ENCODE measurements at places on chromosomes 4 and X.

GRCh38 chrX:83416273-83416672, 91.8 kb upstream of the POU3F4 start:
- DNase-seq = no peak

- DNase-seq = no peak
Measured at GRCh38 chrX:115363372-115363771, 73.9 kb downstream of the LUZP4 start.

DNA sequence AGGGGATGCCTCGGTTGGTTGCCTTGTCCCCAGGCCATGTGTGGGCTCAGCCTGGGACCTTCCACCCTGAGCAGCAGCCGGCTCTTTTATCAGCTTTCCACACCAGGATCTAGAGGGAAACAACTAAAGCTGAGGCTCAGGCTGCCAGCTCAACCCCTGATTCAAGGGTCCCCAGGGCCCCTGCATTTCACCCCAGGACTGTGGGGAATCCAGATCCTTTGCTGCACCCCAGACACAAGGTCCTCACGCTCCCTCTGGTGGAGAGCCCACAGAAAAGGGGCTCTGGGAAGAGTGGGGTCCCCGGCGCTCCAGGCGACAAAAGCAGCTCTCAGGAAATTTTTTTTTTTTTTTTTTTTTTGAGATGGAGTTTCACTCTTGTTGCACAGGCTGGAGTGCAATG, 64.3 kb downstream of the ZFYVE28 start:
- no peak for DNase-seq

- no peak for DNase-seq
Measured at GRCh38 chr4:185093603-185094002, 49.5 kb upstream of the SLC25A4 start.

DNA sequence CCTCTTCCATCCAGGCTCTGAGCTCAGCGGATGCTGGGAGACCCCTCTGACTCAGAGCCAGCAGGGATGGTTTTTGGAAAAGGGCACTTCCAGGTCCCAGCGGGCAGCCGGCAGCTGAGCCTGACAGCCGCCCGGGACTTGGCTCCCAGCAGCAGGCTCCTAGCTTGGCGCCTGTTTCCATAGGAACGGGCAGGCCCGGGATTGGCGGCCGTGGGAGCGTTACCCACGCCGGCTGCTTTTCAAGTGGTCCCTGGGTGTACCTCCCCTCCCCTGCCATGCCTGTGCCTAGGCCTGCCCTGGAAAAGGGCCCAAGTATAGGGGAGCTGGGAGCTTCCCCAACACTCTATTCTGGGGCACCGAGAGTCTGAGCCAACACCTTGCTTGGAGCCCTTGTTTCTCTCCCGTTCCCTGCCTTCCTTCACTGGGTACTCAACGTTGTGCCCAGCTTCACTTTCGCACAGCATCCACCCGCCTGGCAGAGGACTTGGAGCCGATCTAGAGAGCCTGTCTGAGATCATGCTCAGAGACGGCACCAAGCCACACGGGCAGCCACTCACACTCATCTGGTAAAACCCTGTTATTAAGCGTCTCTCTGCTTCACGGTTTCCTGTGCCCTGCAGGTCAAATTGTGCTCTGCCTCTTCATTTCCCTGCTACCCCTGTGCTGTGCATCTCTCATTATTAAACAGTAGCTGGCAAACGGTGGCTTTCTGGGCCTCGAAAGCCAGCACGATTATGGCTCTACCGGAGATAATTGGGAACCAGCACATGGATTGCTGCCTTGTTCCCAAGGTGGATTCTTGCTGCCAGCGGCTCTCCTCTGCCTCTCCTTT, 521.5 kb downstream of the BCOR start:
- DNase-seq = no peak

- no peak for DNase-seq
Measured at GRCh38 chrX:153693216-153694086, 5.7 kb downstream of the SLC6A8 start.

- no peak for DNase-seq
Measured at GRCh38 chr4:153166716-153167501, 37.3 kb upstream of the TRIM2 start.

DNA sequence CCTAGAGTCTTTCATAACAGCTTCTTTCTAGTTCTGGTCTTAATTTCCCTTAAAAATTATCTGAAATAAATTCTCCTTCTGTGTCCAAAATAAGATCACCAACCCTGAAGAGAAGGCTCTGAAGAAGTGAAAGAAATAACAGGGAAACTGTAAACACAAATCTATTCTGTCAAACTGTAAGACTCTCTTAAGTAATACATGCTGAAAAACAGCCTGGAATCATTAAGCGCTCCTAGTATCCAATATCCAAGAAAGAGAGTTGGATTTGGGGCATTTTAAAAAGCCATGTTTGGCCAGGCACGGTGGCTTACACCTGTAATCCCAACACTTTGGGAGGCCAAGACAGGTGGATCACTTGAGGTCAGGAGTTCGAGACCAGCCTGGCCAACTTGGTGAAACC, 53.3 kb downstream of the RELL1 start:
- no peak for DNase-seq

DNA sequence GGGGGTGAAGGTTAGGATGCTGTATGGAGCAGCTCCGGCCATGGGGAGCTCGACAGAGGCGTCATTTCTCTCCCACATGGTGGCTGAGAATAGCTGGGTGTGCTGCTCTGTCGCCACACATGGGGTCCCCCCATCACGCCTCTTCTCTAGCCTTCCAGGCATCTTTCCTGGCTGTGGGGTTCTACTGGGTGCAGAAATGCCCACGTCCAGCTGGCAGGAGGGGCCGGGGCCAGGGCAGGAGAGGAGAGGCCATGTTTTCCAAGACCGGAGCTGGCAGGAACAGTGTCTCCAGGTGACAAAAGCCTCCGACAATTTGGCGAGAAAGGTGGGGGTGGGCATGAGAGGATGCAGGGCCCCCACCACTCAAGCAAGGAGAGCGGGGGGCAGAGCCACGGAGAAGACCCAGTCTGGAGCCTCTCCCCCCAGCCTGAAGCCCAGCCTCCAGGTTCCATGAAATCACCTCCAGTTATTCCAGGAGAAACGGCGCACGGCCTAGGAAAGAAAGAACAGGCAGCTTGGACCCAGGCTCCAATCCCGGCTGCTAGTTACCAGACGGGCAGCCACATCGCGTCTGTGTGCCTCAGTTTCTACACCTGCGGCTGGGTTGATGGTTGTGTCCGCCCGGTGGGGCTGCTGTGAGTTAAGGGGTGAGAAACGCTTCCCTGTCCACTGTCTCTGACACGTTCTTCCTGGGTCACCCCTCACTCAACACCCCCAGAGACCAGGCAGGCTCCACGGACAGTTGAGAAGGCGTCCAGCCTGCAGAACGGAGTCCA, 27.4 kb upstream of the SPON2 start:
- DNase-seq = no peak

All from smooth muscle cell of the brain vasculature (primary cell).